Memory B cell (primary cell): ENCODE measurements at places on chromosomes 12 and 14.

DNA sequence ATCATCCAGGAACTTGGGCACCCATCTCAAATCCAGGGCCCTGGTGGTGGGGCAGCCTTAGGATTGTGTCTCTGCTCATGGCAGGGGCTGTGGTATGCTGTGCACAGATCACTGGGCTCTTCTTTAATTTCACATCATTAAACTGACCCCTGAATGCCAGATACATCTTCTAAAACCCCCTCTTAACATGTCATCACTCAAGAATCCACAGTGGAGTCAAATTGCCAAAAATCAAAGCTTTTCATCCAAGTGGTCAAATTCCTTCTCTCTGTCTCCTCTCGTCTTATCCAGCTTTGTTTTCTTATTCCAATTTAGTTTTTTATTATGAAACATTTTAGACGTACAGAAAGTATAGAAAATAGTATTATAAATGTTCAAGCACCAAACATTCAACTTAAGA, 97.5 kb downstream of the ADCK1 start:
- no peak for DNase-seq

DNA sequence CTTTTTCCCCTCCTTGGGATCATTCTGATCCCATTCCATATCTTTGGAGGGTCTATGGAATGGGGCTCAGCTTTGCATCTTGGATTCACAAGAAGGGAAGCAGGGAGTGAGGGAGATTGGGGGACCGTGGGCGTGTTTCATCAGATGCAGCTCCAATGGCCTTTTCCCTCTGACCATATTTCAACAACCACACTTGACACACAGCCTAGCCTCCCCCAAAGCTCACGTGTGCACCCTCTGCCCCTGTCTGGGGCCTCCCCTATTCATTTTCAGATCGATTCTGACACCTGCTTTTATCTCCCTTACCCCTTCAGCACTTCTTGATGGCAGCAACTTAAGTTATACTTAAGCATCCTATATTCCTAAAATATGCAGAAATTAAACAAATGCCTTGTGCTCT, 126.6 kb downstream of the CHST11 start:
- no peak for DNase-seq

GRCh38 chr12:68538726-68539614, 71.7 kb upstream of the RAP1B start:
- no peak for DNase-seq

DNA sequence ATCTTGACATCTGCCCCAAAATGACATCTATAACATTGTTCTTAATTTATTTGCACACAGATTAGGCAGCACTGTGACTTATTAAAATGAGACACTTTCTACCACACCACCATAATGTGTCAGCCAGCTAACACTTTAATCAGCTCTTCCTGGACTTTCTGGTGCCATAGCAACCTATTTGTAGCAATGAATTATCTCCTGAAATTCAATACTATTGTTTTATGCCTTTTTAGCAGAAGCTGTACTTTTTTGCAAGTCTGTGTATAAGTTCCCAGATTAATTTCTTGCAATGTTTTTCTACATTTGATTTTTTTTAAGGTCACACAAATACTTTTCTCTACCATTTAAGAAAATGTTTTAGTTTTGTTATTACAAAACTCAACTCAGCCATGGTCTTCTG, 72.8 kb upstream of the SAV1 start:
- DNase-seq: no peak

GRCh38 chr12:129893691-129894090, 10.1 kb downstream of the TMEM132D start:
- no peak for DNase-seq

DNA sequence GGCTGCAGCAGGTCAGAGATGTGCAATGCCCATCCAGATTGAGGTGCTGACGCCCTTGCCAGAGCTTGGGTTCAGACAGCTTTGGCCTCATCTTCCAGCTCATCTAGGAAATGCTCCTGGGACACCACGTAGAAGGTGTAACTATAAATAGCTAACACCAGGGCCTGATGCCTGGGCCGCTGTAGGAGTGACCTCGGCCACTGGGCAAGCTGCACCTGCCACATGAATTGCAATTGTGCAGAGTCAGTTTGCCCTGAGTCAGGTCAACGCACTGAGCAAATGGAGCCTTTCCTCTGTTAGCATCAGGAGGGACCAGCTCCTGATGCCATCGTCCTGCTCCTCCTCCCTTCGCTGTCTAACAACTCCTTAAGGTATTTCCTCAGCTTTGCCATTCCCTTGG, 17.4 kb upstream of the DNM1L start:
- no peak for DNase-seq

DNA sequence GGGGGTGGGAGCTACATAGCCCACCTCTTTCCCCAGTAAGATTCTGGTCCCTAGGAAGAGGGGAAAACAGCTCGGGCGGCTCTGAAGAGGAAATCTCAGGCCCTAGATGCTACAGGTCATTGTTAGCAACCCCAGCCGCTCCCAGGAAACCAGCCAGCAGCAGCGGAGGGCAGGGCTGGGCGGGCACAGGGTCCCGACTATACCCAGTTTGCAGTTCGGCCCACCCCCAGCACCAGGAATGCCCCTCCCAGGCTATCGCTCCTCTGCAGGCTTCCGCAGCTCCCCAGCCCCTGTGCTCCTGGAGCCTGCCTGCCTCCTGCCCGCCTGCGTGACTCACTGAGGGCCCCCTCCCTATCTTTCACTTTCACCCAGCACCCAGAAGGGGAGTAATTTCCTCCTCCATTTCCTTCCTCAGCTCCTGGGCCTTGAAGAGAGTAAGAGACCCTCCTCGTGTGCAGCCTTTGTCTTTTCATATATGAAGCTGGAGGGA, 27.2 kb upstream of the PNMA1 start:
- DNase-seq: no peak

DNA sequence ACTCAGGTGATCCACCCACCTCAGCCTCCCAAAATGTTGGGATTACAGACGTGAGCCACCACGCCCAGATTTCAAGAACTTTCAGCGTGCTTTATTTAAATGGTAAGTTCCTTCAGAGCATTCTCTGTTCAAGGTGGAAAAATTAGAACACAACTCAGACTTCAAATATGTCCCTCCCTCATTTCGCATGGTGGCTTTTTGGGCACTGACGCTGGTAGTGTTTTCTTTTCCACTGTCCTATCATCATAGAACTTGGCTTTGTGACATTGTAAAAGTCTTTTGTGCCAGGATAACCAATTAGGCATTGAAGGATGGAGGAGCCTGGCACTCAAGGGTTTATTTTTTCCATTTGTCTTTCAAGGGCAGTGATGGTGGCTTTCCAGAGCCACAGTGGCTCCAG, 190.8 kb downstream of the NUAK1 start:
- DNase-seq: no peak

DNA sequence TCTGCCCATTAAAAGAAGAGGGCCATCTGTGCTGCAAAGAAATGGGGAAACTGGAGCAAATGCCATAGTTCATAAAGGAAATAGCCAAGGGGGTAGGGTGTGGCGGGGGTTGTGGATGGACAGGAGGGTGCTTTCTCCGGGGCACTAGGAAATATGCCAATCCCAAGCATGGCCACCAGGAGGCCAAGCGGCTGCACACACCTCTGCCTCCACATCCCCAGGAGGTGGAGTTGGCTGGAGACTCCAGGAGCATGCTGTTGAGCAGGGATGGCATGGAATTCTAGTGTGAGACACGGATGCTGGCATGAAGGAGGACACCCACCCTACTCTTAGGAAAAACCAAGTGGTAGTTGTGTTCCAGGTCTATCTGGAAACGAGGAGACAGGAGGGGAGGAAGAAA, 25.2 kb downstream of the NID2 start:
- DNase-seq: peak; percentile 20

GRCh38 chr12:7344833-7345606, 41.1 kb downstream of the ACSM4 start:
- no peak for DNase-seq

- no peak for DNase-seq
Measured at GRCh38 chr12:92747151-92747550, 44.4 kb downstream of the PLEKHG7 start.

- DNase-seq: no peak
Measured at GRCh38 chr14:58707949-58708348, 70.2 kb downstream of the DACT1 start.

GRCh38 chr12:113295886-113296556, 38.9 kb downstream of the SLC8B1 start:
- DNase-seq: no peak

- no peak for DNase-seq
Measured at GRCh38 chr12:54340846-54341245, 15.9 kb downstream of the COPZ1 start.

DNA sequence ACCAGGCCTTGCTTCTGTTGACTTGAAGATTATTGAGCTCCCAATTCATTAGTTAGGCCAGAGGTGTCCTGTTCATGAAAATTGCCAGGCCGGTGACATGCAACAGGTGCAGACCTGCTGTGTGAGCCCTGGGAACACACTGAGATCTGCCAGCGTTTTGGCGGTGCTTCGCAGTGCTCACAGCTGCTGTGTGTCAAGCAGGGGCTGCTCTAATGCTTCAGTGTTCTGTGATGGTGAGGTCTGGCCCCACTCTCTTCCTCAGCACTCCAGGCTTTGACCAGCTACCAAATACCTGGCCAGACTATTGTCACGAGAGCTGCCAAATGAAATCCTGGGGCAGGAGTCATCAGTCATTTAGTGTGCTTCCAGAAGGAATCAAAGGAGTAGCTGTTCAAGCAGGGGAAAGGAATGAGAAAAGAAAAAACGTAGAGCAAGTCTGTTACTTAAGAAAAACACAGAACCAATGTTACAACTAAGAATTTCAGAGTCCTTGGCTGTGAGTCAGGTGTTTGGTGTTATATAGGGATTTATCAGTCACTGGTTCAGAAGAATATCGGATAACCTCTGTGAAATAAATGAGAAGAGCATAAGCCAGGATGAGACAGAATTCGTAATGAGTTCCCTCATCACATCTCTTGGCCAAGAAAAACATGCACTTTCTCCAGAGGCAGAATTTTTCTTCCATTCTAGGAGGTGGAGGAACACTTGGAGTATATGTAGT, 150.8 kb downstream of the FBXL14 start:
- DNase-seq: no peak

DNA sequence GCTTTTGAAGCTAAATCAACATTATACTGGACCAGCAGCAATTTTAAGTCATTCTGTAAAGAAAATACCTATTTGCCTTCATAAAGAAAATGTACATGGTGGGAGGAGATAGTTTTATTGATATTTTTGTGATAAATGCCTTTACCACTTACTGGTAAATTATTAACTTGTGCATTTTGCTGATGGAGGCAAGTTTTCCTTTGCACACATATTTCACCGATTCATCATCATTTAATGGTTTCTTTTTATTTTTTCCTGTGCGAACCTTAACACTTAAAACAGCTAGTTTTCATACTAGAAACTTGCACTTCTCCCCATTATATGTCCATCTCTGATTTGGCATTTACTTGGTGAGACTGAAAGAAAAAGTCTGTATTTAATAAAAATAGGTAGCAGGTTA, 239.3 kb downstream of the TRHDE start:
- no peak for DNase-seq

DNA sequence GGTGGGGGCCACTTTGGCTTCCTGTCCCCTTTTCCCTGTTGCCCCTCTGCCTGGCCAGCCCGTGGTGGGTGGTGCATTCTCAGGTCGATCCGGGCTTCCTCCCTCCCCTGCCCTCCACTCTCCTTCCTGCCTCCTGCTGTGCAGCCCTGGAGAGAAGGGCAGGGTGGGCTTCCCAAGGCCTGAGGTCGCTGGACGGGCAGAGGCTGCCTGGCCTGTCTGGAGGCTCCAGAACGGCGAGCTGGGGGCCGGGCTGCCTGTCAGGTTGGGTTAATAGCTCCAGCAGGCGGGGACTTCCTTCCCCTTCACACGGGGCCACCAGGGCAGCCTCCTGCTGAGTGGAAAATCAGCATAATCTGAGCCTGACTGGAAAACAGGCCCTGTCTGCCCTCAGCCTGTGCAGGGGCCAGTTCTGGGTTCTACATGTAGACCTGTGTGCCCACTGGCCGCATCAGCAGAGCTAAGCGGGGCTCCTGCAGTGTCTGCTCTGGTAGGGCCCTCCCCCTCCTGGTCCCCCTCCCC, 11.3 kb downstream of the KIF26A start:
- no peak for DNase-seq

DNA sequence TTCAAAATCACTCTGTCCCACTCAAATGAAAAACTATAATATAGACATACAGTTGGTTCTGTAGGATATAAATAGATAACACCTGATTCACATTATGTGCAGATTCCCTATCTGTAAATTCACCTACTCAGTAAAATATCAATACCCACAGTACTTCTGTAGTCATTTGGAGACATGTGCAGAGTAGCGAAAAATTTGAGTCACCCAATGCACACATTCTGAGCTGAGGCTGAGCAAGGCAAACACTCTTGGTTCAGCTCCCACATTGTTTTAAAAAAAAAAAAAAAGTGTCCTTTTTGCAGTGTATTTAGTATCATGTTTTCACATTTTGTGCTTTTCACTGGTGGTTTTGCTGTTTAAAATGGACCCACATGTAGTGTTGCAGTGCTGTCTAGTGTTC, 27.3 kb upstream of the BBS10 start:
- no peak for DNase-seq

- DNase-seq: no peak
Measured at GRCh38 chr12:109532721-109533486, 40.4 kb downstream of the MMAB start.

GRCh38 chr12:26126340-26127284, 1.8 kb upstream of the BHLHE41 start:
- DNase-seq: peak; percentile 76

GRCh38 chr12:84741031-84741430, 171.6 kb downstream of the SLC6A15 start:
- DNase-seq: no peak

DNA sequence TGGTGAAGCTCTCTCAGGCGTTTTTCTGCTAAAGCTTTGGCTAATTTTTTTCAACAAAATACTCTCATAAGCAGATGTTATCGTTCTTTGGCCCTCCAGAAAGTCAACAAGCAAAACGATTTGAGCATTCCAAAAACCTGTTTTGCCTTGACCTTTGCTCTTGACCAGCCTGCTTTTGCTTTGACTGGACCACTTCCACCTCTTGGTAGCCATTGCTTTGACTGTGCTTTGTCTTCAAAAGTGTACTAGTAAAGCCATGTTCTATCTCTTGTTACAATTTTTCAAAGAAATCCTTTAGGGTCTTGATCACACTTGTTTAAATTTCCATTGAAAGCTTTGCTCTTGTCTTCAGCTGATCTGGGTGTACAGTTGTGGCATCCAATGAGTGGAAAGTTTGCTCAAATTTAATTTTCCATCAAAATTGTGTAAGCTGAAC, 10.7 kb upstream of the ARID4A start:
- no peak for DNase-seq

GRCh38 chr14:104996032-104996431, 10.4 kb downstream of the CLBA1 start:
- DNase-seq: no peak
